AG08395 (cell line): ENCODE measurements at places on chromosomes 16 and 17.

- no peak for DNase-seq
These were observed 20.5 kb downstream of the SREBF1 start for GRCh38 chr17:17816240-17816814.

GRCh38 chr17:3474212-3474611 is 1.6 kb upstream of the ASPA start:
- DNase-seq, result peak; percentile 14

DNA sequence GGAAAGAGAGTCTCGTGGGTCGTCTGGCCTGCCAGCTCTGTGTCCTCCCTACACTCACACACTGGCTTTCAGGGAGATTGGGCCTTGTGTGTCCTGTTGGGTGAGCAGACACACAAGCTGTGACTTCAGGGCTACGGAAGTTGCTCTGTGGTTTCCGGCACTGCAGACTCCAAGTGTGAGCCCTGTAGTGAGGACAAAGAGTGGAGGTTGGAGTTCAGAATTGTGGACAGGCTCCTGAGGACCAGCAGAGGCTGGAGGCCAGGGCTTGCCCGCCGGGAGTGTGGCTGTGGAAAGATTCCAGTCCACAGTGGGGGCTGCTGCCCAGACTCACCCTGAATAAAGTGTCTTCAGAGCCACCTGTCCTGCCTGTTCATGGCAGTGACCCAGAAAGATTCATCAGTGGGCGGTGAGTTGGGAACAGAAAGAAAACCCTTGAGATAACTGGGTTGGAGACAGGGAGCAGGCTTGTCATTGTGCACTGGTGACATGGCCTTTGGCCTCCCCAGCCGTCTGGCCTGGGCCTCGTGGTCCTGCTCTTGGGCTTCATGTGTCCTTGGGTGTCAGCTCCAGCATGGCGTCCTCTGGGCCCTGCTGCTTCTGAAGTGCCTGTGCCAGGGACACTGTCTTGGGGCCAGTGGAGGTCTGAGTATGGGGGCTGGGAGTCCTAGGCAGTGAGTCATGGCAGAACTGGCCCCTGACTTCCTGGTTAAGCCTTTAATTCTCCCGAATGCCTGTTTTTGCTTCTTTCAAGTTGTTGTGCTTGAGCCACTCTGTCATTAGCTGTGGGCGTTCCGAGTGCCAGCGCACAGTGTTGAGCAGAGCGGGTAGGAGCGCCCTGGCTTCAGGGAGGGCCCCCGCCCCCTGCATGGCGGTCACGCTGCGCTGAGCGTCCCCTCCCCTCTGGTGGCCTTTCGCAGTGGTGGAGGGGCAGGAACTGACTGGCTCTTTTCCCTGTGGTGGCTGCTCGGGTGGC is 19.9 kb upstream of the ZNF750 start:
- peak; percentile 55 for DNase-seq

DNA sequence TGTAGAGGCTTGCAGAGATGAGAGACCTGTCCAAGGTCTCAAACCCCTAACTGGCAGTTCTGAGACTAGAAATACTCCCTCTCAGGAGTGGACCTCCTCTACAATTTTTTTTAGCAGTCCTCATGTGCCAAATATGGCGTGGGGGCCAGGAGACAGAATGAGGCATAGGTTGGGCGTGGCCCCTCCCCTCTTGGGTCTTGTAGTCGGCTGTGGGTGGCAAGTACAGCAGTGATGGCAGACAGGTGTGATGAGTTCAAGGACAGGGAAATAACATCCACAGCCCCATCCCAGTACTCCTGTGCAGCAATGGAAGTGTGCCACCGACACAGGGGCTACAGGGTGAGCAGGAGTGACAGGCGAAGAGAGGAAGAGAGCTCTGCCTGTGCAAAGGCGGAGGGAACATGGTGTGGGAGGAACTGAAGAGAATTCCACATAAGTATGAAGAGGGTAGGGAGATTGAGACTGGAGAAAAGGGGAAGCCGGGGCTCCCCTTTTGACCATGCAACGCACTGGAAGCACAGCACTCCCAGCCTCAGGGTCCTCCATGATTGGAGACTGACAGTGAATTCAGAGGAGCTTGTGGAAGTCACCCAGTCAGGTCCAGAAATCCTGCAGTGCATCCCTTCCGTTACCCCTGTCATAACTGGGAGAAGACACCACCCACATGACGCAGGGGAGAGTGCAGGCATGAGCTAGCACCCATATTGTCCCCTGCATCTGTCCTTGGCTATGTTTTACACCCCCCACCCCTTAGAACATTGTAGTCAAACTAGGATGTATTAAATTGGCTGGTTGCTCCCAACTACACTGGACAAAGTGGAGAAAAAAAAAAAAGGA is 14.8 kb upstream of the CETP start:
- DNase-seq, result no peak

- peak; percentile 63 for DNase-seq
These were observed at the start of gene PLCG2 for GRCh38 chr16:81778861-81779535. PLCG2 (plus strand) TSS chr16:81779291; CDS start chr16:81785990, 6,699 bp downstream.

GRCh38 chr17:73112246-73112645 is 19.8 kb upstream of the SLC39A11 start:
- no peak for DNase-seq

- no peak for DNase-seq
These were observed 62.5 kb downstream of the DNAH3 start for GRCh38 chr16:21088143-21088542.

DNA sequence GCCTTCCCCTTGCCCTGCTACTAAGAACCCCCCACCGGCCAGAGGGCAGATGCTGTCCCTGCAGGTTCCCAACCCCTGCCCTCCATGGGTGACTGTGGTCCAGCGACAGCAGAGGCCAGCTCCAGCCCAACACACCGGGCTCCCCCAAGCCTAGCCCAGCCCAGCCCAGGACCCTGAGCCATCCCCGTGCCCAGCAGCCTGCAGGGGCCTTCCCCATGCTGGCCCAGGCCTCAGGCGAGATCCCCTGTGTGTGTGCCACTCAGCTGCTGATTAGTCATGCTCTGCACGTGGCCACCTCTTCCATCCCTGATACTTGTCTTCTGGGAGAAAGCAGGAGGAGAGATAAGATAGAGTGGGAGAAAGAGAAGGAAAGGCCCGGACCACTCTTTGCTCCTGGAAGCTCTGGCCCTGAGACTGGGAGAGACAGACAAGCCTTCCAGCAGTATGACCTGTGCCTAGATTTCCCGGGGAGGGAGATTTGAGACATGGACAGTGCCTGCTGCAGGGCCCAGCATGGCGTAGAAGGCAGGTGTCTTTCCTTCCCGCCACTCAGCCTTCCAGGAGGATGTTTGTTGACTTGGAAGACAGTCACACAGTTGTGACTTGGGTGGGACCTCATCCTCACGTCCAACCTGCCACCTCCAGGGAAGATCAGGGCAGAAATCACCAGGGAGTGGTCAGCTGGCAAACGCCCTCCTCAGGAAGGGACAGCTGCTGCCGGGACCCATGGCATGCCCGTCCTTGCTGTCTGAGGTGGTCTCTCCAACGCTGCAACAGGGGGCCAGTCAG is 41.3 kb upstream of the RASD1 start:
- DNase-seq, result no peak
